ENCODE measurements at places on chromosomes 7 and 10.

DNA sequence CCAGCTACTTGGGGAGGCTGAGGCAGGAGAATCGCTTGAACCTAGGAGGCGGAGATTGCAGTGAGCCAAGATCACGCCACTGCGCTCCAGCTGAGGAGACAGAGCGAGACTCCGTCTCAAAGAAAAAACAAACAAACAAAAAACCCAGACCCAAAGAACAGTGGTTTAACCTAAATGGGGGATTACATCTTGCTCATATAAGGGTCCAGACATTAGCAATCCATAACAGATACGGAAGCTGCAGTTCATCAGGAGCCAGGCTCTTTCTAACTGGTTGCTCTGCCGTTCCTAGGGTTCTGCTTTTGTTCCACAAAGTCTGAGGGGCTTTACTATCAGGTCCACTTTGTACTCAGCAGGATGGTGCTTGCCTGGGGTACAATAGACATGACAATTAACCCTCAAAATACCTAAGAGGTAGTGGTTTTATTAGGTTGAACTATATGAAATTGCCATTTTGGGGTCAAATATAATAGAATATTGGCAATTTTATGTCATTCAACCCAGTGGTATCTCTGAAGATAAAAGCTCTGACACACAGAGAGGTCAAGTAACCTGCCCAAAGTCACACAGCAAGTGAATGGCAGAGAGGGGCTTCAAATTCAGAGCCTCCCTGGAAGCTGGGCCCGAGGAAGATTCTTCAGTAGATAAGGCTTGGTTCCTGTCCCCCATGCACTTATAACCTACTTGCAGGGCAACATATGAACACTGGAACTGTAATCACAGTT is 21.3 kb downstream of the NYAP1 start:
- DNase-seq: no peak

DNA sequence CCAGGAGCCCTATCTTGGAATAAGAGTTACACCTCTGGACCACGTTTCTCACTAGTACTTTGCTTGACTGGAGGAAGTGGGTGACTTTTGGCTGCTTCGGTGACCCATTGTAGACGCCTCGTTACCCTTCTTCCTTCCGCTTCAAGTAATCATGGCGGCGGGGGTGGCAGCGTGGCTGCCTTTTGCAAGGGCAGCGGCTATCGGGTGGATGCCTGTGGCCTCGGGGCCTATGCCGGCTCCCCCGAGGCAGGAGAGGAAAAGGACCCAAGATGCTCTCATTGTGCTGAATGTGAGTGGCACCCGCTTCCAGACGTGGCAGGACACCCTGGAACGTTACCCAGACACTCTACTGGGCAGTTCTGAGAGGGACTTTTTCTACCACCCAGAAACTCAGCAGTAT is 1.5 kb downstream of the KCND2 start:
- no peak for DNase-seq

DNA sequence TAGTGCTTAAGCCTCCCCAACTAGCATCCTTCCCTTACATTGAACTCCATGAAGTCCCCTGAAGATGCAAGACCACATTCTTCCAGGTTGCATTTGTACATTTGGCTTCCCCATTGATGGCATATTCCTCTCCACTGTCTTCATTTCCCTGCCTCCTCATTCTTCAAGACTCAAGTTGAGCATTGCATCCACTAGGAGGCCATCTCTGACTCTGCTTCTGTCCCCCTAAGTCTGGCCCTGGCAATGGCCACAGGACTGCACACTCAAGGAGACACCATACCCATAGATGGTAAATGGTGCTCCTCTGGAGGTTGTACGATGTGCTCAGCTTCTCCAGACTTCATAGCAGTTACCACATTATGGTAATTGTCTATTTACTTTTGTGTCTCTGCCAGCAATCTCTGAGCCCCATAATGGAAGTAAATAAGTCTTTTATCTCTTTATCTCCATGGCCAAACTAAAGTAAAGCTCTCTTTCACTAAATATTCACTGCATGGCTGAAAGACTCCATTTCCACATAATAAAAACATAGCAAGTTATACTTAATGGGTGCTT is 112.6 kb downstream of the PTPRZ1 start:
- DNase-seq: no peak

DNA sequence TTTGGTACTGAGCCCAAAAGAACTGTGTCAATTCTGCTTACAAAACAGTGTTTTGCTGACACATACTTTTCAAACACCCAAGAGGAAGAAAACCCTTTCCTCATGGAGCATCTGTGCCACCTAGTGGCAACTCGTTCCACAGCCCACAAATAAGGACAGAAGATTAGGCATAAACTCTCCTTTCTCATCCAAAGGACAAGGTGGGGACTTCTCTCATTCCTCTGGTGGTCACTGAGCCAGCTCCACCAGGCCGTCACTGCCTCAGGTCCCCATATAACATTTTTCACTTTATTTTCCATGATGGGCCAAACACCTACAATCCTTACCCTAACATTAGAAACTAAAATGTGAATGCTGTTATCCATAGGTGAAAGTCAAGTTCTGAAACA is 76.9 kb downstream of the RNF216 start:
- peak; percentile 41 for DNase-seq

GRCh38 chr10:62002753-62003152 is 101.3 kb downstream of the ARID5B start:
- no peak for DNase-seq

DNA sequence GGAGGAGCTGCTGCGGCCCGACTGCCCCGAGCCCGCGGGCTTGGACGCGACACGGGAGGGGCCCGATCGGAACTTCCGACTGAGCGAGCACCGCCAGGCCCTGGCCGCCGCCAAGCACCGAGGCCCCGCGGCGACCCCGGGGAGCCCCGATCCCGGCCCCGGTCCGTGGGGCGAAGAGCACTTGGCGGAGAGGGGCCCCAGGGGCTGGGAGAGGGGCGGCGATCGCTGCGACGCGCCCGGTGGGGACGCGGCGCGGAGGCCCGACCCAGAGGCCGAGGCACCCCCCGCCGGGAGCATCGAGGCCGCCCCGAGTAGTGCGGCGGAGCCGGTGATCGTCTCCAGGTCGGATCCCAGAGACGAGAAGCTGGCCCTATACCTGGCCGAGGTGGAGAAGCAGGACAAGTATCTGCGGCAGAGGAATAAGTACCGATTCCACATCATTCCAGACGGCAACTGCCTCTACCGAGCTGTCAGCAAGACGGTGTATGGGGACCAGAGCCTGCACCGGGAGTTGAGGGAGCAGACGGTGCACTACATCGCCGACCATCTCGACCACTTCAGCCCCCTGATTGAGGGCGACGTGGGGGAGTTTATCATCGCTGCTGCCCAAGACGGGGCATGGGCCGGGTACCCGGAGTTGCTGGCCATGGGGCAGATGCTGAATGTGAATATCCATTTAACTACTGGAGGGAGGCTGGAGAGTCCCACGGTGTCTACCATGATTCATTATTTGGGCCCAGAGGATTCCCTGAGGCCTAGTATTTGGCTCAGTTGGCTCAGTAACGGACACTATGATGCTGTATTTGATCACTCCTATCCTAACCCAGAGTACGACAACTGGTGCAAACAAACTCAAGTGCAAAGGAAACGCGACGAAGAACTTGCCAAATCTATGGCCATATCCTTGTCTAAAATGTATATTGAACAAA is 1.4 kb downstream of the OTUD1 start:
- DNase-seq: no peak

DNA sequence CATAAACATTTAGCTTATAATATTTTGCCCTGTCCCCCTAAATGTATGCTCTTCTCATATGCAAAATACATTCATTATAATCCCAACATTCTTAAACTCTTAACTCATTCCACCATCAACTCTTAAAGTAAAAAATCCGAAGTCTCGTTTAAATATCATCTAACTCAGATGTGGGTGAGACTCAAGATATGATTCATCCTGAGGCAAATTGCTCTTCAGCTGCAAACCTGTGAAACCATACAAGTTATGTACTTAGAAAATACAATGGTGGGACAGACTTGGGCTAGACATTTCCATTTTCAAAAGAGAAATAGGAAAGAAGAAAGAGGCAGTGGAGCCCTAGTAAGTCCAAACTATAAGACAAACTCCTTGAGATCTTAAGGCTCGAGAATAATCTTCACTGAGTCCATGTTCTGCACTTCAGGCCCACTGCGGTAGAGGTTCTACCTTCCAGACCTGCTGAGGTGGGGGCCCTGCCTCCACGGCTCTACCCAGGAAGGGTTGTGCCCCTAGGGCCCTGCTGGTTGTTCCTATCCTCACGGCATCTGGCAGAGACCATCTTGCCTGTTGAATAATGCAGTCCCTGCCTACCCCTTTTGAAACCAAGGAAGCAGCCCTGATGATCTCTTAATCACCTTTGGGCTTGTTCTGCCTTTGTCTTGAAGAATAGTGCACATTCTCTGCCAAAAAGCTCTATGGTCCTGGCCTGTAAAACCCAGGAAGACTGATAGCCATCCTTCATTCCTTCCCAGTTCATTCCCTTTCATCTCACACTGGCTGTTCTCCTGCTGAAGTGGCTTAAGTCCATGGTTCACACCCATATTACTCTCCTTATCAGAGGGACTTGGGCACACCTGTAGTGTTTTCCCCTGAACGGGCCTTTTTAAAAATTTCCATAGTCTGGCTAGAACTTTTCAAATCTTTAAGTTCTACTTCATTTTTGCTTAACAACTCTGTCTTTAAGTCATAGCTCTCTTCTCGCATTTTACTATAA is 37.3 kb downstream of the INPP5F start:
- DNase-seq: no peak

DNA sequence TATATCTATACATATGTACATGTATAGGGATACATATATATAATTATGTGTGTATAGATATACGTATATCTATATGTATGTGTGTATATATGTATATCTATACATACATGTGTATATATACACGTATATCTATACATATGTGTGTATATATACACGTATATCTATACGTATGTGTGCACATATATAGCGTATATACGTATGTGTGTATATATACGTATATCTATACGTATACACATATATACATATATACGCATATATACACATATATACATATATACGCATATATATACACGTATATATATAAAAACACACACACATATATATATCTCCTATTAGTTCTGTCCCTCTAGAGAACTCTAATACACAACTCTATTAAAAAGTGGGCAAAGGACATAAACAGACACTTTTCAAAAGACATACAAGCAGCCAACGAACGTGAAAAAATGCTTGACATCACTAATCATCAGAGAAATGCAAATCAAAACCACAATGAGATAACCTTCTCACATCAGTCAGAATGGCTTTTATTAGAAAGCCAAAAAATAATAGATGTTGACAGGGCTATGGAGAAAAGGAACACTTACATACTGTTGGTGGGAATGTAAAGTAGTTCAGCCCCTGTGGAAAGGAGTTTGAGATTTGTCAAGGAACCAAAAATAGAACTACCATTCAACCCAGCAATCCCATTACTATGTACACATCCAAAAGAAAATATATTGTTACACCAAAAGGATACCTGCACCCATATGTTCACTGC is 22.0 kb upstream of the TMEM120A start:
- no peak for DNase-seq
